Stimulated activated CD4-positive, alpha-beta T cell treated with anti-CD3 and anti-CD28 coated beads, Interleukin-4, amount 100 ng/mL, for 4 hours (primary cell): ENCODE measurements at places on chromosomes 13 and 19.

- no peak for DNase-seq
These were observed 24.2 kb downstream of the KLF12 start for GRCh38 chr13:74110053-74110452.

GRCh38 chr13:34857558-34858325 is 84.3 kb upstream of the NBEA start:
- no peak for DNase-seq

DNA sequence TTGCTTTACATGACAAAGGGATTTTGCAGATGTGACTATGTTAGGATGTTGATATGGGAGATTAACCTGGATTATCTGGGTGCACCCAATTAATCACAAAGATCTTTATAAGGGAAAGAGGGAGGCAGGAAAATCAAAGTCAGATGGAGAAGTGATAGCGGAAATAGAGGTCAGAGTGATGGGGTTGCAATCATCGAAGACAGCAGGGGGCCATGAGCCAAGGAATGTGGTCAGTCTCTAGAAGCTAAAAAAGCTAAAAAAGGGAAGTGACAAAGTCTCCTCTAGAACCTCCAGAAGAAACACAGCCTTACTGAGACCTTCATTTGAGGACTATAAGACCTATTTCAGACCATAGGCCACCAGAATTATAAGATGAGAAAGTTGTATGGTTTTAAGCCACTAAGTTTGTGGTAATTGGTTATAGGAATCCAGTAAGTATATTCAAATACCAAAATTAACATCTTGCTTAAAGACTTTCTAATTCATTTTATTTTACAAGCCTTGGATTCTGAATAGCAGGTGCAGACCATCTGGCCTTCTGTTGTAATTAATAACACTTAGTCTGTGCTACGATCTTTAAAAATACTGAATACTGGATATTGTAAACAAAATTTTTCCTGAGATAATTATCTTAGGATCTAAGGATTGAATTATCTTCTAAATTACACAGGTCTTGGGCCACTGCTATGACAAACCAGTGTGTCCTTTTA is 493.4 kb upstream of the PCDH20 start:
- DNase-seq = no peak

GRCh38 chr19:16449330-16449961 is 22.3 kb downstream of the EPS15L1 start:
- no peak for DNase-seq

GRCh38 chr19:29845574-29846176 is 33.9 kb downstream of the CCNE1 start:
- DNase-seq = peak; percentile 41

DNA sequence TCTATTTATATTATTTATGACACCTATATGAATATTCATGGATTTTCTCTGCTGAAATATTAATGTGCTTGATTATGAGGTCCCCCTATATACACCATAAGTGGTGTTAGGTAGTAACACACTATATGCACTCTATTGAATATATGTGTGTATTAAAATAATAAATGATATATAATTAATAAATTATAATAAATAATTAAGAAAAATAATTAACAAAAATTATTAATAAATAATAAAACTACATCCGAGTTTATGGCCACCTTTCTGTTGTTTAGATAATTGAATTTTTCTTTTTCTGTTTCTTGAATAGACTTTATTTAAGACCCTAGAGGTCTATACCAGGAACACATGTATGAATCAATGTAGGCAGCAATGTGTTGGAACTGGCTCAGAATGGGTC is 20.9 kb upstream of the ARHGEF18 start:
- DNase-seq = no peak

DNA sequence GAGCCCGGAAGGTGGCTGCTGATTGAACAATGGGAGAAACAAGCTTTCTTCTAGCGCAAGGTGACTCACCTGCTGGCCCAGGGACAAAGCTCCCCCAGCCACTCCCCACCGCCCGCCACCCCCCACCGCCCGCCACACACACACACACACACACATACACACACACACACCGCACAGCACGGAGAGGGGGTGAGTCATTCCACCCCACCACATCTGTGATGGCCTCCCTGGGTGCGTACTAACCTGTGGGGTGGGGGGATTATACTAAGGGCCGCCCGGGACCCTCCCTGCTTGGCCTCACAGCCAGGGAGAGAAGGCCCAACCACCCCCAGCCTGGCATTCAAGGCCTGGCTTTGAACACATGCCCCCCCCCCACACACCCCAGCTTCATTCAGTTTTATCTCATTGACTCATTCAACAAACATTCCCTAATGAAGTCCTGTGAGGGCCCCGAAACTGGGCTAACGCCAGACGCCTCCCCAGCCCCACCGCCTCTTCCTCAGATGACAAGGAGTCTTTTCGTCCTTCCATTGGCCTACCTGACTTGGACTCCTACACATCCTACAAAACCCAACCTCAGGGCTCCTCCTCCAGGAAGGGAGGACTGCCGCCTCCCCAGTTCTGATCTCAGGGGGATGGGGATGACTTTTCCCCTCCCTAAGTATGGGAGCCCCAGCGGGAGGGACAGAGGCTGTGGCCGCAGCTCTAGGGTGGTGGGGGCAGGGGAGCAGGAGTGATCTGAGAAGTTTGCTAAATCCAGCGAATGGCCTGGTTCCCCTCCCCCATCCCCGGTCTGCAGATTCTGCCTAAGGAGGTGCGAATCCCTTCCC is 5.8 kb upstream of the ONECUT3 start:
- DNase-seq = no peak

- DNase-seq = no peak
These were observed 128.3 kb upstream of the SPATA13 start for GRCh38 chr13:24032252-24032651.

DNA sequence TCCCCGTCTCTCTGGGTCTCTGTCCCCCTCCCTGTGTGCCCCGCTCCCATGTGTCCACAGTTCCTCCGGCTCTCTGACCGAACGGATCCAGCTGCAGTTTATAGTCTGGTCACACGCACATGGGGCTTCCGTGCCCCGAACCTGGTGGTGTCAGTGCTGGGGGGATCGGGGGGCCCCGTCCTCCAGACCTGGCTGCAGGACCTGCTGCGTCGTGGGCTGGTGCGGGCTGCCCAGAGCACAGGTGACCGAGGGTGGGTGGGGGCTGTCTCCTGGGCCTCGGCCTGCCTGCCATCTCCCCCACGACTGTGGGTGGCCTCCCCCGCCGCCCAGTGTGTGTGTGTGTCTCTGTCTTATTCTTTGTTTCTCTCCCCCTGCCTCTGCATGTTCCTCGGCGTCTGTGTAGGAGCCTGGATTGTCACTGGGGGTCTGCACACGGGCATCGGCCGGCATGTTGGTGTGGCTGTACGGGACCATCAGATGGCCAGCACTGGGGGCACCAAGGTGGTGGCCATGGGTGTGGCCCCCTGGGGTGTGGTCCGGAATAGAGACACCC is 10.3 kb downstream of the TRPM4 start:
- no peak for DNase-seq

DNA sequence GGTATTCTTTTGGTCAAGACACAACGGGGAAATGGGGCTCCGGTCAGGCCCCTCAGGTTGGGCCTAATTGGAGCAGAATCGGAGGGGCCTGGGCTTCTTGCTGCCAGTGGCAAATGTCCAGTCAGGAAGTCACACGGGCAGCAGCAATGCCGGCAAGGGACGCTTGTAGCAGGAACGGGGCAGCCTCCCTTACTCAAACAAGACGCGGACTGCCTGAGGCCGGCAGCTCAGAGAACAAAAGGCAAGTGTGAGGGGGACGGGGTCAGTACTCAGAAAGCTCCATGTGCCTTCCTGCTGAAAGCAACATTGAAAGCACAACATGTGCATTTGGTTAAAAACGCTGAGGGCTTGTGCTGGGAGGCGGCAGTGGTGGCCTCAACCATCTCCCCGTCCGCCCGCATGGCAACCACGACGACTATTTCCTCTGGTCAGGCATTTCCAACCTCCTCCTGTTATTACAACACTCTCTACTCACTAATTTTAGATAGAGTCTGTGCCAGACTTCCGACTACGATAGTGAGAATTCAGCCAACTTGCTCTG is 20.5 kb upstream of the RASA3 start:
- DNase-seq = no peak

GRCh38 chr13:113744197-113745000 is 14.6 kb upstream of the TMEM255B start:
- no peak for DNase-seq

DNA sequence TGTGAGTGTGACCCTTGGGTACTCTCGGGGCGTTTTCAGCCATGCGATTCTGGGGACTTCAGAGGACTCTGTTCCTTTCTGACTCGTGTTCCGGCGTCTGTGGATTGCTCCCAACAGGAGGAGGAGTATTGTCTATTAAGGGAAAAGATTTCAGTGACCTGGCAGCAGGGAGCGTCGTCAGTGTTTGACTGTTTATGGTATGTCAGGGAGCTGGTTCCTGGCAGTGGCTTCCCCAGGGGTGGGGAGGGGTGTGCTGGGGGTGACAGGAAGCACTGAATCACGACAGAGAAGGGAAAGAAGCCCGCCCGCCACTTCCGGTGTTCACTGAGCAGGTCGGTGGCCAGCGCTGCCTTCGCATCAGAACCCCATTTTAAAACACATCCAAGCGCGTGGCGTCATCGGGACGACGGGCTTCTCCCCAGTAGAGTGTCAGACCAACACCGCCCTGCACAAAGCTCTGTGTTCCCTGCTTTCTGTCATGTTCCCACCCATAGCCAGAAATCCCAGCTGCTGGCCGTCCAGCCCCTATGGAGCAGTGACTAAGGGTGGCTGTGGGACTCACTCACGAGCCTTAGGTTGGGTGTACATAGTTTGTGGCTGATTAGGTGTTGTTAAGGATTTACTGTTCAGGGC is 33.8 kb downstream of the COL4A2 start:
- peak; percentile 51 for DNase-seq

DNA sequence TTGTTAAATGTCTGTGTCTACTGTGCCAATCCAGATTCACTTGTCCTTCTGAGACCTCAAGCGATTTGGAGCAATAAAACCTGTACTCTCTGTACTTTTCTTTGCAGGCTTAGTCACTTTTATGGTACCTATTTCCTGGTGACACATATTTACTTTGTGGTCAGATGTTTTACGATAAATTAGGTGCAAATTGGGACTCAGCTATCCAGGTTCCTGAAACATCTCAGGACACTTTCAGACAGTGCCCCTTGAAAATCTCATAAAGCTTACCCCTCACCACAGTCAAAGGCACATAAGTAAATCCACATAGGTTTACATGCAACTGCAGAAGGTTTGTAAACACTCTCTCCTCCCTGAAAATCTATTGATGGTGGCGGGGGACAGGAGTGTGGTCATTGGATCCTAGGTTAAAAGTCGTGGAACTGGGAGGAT is 438.8 kb downstream of the EFNB2 start:
- DNase-seq = no peak

GRCh38 chr19:11504502-11505031 is 1.1 kb downstream of the ZNF653 start:
- DNase-seq = no peak

DNA sequence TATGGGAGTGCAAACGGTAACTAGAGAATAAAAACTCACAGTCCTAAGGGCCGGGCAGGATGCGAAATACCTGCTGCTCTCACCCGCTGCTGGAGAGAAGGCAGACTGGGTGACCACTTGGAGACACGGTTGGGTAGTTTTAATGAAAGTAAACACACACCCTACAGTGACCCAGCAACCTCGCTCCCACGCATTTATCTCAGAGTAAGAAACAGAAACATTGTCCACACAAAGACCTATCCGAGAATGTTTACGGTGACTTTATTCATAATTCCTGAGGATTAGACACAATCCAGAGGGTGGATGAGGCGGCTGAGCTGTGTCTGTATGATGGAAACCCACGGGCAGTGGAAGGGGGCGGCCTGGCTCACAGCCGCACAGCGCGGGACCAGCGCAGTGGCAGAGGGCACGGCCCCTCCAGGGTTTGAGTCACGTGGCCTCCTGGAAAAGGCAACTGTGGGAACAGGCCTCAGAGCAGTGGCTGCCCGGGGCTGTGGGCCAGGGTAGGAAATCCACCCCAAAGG is 73.5 kb upstream of the C13orf46 start:
- no peak for DNase-seq

GRCh38 chr13:100315522-100315921 is 226.6 kb downstream of the PCCA start:
- no peak for DNase-seq

GRCh38 chr19:46552891-46553290 is 48.2 kb upstream of the CALM3 start:
- no peak for DNase-seq

GRCh38 chr13:51168623-51169022 is 53.6 kb upstream of the FAM124A start:
- no peak for DNase-seq

DNA sequence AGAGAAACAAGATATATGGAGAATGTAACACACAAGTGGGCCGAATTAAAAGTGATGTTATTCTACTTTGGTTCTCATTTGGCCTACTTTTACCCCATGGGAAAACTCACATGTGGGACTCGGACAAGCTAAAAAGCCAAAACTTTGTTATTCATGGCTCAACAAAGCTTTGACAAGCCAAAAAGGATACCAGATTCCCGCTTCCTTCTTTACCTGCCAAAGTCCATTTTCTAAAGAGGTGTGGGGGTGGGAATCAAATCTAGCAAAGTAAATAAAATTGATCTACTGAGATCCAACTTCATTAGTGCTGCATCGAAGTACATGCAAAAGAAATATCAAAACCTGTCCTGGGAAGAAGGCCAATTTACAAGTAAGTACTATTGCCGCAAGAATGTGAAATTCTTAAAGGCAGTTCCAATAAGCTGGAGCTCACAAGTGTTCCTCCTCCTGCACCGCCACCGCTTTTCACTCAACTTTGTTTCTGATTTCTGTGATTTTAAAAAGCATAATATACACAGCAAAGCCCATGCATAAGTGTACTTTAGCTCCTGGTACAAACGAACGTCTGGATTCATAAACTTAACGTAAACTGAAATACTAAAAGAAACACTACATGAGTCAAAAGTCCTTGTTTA is 1.1 kb downstream of the LNX2 start:
- no peak for DNase-seq

GRCh38 chr13:112806739-112807652 is 117.2 kb downstream of the ATP11A start:
- DNase-seq = no peak

GRCh38 chr19:53076984-53077383 is 26.2 kb downstream of the ZNF160 start:
- DNase-seq = no peak
